ENCODE measurements at places on chromosomes 16 and 17.

GRCh38 chr16:49947907-49948678 lies 76.9 kb upstream of the CNEP1R1 start:
- no peak for DNase-seq

DNA sequence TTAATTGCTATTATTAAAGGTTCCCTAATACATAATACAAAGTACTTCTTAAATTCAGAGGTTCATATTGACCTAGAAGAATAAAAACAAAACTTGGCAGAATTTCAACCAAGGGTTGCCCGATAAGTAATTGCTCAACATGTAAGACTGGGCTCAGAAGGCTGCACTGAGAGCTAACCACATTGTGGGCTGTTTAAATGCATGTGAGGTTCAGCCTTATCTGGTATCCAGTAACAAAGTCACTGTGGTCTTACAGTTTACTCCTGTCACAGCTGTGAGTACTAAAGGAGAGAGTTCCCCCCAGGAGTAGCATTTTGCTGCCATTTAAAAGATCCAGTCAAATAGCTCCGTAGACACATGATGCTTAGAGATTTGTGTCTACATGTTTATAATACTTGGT lies 1.6 kb upstream of the DHRS11 start:
- DNase-seq = no peak

- no peak for DNase-seq
Measured at GRCh38 chr17:13557077-13557476, 44.7 kb downstream of the HS3ST3A1 start.

- no peak for DNase-seq
Measured at GRCh38 chr16:20743591-20743990, 2.0 kb upstream of the THUMPD1 start.

DNA sequence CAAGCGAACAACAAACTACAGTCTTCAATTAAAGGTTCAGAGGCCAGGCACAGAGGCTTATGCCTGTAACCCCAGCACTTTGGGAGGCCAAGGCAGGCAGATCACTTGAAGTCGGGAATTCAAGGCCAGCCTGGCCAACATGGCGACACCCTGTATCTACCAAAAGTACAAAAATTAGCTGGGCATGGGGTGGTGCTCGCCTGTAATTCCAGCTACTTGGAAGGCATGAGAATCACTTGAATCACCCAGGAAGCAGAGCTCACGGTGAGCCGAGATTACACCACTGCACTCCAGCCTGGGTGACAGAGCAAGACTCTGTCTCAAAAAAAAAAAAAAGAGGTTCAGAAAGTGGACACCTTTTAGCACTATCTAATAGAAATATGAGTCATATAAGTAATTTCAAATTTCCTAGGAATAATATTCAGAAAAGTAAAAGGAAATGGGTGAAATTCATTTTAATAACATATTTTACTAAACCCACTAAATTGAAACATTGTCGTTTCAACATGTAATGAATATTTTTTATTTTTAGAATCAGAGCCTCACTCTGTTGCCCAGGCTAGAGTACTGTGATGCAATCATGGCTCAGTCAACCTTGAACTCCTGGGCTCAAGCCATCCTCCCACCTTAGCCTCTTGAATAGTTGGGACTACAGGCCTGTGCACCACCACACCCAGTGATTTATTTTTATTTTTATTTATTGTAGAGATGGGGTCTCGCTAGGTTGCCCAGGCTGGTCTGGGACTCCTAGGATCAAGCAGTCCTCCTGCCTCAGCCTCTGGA lies 15.2 kb upstream of the MARCHF10 start:
- DNase-seq = no peak

DNA sequence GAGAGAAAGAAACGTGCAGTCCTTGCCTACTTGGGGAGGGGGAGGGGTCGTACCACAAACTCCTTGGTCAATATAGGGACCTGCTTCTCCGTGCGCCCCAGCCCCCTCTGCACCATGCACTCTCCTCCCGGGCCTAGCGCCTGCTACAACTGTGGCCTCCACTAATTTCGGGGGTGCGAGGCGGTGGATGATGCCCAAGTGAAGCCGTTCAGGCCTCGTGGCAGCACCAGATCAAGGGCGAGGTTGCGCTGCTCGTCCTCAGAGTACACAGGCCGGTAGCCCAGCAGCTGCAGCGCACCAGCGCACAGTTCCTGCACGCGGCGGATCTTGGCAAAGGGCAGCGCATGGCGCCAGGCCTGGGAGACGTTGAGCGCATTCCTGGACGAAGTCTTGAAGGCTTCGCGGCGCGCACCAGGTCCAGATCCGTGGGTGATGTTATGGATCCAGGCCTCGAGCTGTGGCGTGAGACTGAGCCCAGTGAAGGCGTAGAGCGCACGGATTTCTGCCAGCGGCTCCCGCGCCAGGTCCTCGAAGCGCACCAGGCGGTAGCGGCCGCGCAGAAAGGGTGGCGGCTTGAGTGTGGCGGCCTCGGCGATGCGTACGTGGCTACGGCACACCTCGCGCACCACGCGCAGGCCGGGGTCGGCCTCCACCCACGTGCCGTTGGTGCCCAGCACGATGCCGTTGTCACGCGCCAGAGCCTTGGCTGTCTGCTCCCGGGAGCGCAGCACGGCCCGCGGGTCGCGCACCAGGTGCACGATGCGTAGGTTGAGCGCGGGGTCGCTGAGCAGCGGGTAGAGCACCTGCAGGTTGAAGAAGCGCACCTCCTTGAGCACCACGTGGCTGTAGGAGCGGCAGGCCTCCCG lies 14.2 kb upstream of the TMEM170A start:
- no peak for DNase-seq

GRCh38 chr17:16987830-16988601 lies 16.1 kb upstream of the TNFRSF13B start:
- peak; percentile 64 for DNase-seq

DNA sequence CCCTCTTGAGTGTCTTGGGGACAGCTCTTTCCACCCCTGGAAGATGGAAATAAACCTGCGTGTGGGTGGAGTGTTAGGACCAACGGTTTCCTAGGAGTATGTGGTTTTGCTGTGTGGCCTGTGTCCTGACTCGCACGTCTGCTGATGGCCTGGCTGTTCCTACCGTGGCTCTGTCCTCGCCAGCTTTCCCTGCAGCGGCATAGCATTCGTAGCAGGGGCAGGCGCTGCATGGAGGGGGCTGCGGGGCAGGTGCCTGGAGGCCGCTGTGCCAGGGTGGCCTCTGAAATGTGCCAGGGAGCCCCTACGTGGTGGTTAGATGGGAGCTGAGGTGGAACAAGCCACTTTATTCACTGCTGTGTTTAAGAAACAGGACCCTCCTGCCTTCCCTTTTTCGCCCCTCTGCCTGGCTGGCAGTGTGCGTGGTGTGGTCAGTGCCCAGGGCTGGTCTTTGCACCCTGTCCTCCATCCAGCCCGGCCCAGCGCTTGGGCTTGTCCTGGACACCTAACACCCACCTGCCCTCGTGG lies 10.6 kb downstream of the SLC16A3 start:
- DNase-seq = no peak

- DNase-seq = no peak
Measured at GRCh38 chr16:86239381-86239780, 270.9 kb upstream of the FOXF1 start.

DNA sequence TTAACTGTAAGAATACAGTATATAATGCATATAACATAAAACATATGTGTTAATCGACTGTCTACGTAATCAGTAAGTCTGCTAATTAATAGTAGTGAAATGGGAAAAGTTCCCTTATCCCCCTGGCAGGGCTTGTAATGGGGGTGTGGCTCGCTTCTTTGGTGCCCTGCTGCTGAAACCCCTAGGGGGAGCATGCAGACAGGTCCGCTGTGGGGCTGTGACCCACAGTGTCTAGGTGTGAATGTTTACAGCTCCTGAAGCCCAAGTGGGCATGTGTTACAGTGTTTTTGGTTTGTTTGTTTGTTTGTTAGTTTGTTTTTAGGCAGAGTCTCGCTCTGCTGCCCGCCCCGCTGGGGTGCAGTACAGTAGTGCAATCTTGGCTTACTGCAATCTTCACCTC lies 495.7 kb downstream of the SHISA9 start:
- DNase-seq = no peak

- no peak for DNase-seq
Measured at GRCh38 chr16:66512272-66513110, 37.4 kb downstream of the TK2 start.

DNA sequence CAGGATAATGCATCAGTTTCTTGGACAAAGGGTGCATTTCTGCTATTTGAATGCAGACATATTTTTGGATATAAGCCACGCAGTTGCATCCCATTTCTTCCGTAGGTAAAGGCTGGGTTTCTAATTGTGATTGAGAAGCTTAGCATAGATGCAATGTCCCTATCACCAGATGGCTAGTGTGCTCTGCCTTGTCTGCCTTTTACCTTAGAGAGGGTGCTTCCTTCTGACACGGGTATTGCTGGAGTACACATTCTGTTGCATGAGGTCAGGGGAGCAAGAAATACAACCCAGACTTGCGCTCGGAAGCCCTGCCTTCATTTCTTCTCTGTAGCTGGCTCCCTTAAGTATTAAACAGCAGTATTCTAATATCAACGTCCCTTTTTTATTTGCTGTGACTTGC lies 337.4 kb downstream of the WWOX start:
- no peak for DNase-seq

DNA sequence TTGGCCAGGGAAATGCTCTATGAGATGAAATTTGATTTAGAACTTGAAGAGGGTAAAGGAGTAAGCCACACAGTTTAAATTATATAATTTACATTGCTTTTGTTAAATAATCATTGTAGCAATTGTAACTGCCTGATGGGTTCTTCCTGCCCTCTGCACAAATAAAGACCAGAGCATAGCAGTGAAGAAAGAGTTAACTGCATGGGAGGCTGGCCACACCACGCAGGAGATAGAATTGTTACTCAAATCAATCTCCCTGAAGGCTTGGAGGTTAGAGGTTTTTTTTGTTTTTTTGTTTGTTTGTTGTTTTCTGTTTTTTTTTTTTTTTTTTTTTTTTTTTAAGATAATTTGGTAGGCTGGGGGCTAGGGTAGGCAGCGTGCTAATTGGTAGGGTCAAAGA lies 467.0 kb upstream of the GOT2 start:
- DNase-seq = no peak

- no peak for DNase-seq
Measured at GRCh38 chr16:87725596-87726235, 40.1 kb downstream of the KLHDC4 start.

DNA sequence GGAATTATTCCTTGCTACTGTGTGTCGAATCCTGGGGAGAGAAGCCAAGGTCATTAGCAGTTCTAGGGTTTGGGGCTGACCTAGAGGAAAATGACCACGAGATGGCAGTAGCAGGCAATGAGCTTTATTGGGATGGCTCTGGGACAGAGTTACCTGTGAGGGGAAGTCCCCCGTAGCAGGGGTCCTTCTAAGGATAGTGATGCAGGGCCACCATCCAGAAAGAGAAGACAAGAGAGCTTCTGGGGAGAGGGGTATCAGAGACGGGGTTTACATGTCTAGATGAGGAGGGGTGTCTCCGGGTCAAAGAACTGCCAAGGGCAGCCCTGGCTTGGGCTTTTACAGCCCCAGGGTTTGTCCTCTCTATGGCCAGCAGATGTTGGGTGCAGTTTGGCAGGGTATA lies 6.4 kb upstream of the GGT6 start:
- DNase-seq = peak; percentile 44

GRCh38 chr16:1772362-1772907 lies at the start of gene EME2:
Gene EME2, plus strand, starts transcription at chr16:1772810. Its CDS starts 418 bp downstream, at chr16:1773228.
- DNase-seq = peak; percentile 37

GRCh38 chr16:55379371-55379770 lies 55.4 kb downstream of the IRX6 start:
- DNase-seq = no peak

DNA sequence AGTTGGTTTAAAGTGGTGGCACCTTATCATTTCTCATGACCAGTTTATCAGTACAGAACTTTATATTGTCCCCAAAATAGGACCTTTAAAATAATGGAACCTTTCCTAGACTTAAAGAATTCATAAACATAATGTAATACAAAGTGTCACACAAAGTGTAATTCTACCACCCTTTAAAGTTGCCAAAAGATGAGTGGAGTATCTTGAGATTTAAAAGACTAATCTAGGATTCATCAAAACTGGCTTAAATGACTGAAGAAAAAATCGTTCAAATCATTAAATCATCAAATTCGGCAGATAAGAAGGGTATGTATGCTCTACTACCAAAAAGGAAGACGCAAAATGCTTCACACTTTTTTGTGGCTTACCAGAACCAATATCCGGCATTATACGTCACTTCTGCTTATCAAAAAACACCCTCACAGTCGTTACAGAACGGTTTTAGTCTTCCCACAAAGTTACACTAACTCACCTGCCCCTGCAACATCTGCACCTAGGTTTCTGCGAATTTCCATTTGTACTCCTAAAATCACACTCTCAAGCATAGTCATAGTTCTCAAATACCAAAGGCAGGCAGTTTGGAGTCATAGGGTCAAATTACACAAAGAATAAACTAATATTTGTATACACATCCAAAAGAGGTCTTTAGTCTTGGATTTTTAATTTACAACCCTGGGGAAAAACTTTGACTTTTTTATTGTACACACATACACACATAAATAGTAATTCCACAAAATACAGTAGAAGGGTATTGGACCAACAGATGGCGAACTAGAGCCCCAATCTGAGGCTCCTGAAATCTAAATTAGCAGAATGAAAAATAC lies 1.4 kb upstream of the KANSL1 start:
- peak; percentile 95 for DNase-seq

DNA sequence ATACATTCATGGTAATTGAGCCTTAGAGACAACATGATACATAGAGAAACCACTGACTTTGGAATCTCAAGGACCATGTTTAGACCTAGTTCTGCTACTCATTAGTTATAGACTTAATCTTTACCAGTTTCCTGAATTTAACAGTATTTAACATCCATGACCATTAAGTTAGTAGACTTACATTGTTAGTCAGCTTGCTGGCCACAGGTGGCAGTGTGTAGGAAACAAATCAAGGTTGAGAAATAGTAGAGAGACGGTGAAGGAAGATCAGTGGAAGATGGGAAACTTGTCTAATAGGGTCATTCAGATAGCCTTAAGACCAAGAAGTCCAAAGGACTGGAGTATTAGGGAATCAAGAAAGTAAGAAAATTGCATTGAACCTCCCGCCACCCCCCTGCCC lies 31.0 kb downstream of the OMG start:
- peak; percentile 31 for DNase-seq

GRCh38 chr16:85465328-85466303 lies 147.5 kb upstream of the GSE1 start:
- DNase-seq = no peak

- no peak for DNase-seq
Measured at GRCh38 chr17:13182854-13183253, 165.0 kb upstream of the ELAC2 start.

DNA sequence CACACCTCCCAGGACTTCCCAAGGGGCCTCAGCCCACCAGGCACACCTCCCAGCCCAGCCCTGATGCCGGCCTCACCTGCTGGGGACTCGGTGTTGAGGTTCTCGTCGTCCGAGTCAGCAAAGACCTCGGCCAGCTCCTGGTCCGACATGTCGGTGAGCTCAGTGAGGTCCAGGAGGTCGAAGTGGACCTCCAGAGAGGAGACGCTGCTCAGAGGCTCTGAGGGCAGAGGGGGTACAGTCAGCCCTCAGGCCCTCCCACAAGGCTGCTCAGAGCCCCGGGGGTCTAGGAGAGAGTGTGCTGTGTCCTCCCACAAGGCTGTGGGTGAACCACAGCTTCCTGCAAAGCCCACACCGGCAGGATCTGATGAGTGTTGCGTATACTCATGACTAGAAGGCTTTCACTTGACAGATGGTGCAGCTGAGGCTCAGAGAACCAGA lies 10.5 kb downstream of the DBNDD1 start:
- DNase-seq = peak; percentile 60

GRCh38 chr17:42508426-42509165 lies 27.4 kb upstream of the NAGLU start:
- DNase-seq = no peak

GRCh38 chr17:81365148-81365600 lies 30.1 kb upstream of the BAHCC1 start:
- DNase-seq = no peak
